ENCODE measurements at places on chromosomes 1 and 21. TPM values are rescaled to one million over a fixed set of nuclear protein-coding genes. Genes with fewer than 3 reads are reported as not detected.

ADORA3 gene
- not detected for total RNA-seq

SYT14 gene
- not detected for total RNA-seq

S100B gene
- total RNA-seq: not detected

NTRK1 gene
- 0.16 TPM for total RNA-seq

LCA5L gene
- not detected for total RNA-seq

KRTAP11-1 gene
- not detected for total RNA-seq

ELF3 gene
- not detected for total RNA-seq

RIMS3 gene
- total RNA-seq: 0.49 TPM

SDHB gene
- total RNA-seq: 81.0 TPM
